ENCODE measurements at places on chromosomes 12 and 14.

- DNase-seq, result peak; percentile 86
These were observed 795 bp downstream of the SMAGP start for GRCh38 chr12:51269174-51270066.

- DNase-seq, result no peak
These were observed at the start of gene CNTN1 for GRCh38 chr12:40691913-40692764. Gene CNTN1 (plus strand): TSS chr12:40692439.

DNA sequence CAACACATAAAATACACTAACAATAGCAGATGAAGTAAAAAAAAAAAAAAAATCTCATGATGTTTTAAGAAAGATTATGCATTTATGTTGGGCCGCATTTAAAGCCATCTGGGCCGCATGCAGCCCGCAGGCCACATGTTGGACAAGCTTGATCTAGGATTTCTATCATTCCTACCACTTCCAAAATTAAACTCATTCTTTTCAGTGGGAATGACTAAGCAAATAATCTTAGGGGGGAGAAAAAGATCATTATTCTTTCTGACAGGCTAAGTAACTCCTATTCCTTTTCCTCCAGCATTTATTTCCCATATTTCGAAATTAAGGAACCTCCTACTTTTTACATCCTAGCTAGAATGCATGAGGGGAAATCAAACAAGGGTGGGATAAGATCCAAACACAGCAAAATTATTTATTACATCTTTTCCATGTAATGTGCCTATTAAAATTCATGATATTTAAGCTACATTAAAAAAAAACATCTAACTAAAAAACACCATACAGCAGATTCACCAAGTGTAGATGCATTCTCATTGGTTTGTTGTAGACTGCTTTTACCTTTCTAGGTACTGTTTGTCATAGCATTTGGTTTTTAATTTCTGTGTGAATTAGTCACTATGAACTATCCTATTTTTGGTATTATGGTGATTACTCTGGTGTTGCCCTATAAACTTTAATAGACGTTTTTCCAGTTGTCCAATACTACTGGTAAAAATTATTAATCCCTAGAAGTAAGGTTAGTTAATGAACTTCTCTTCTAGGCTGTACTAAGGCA is 76.1 kb downstream of the RASSF8 start:
- no peak for DNase-seq

DNA sequence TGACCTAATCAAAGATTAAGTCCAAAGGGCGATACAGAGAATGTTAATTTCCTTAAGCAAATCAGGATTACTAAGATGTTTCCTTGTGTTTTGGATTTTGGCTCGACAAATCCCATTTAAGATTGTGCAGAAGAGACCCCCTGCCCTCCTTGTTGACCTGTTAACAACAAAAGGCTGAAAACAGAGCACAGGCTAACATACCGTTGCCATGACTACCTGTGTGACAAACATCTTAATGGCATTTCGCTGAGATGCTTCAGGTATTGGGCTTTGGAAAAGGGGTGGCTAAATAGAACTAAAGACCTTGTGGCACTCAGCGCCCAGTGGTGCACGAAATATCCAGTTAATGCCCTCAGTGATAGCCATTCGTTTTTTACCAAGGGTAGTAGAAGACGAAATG is 1532.3 kb upstream of the TMEM132C start:
- DNase-seq, result no peak

All from activated naive CD4-positive, alpha-beta T cell treated with anti-CD3 and anti-CD28 coated beads for 36 hours (primary cell).